Amygdala (tissue), 56 donors: ENCODE measurements at places on chromosomes 6 and 20.

DNA sequence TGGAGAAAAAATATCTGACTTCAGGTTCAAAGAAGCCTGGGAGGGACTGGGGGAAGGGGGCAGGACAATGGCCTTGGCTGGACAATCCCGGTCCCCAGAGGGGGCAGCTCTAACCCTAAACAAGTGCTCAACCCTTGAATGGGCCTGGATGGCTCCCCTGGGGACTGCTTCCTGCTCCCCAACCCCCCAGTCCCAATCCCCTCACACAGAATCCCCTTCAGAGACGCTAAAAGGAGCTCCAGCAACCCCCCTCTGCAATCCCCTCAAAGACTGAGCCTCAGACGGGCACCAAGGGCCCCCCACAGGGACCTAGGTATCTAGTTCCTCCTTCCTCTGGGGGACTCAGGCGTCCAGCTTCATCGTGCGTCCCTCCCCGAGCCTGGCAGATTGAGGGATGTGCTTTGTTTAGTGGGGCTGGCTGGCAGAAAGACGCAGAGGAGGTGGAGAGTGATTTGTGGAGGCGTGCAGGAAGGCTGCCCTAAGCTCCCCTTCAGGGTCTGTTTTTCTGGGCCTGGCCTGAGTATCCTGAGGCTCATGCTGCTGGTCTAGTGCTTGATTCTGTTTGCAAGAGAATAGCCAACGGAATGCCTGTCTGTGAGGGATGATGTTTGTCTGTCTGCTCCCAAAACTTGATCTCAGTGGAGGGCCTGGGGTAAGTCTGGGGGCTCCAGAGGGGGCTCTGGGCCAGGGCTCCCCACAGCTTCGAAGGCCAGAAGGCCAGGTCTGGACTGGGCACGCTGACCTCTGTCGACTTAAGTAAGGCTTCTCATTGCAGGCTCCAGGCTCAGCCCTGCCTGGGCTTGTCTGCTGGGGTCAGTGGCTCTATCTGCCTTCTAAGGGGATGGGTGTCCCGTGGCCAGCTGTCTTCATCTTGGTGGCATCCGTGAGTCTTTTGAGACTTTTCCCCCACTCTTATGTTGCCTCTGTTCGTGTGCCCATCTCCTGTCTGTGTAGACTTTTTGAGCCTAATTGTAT, 1.7 kb upstream of the POU5F1 start:
- no peak for DNase-seq

DNA sequence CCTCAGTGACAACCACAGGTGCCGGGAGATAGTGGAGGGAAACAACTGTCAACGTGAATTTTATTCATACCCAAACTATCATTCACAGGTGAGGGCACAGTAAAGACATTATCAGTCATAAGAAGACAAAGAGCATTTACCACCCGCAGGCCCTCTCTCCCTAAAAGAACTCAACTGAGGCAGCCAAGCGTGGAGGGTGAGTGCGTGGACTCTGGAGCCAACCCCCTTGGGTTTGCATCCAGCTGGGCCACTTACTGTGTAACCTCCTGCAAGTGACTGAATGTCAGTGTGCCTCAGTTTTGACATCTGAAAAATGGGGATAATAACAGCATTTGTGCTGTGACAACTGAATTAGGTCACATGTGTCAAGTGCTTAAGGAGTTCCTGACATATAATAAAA, 70.6 kb upstream of the KCNK16 start:
- DNase-seq: no peak

GRCh38 chr6:2753110-2753489, 2.4 kb upstream of the MYLK4 start:
- no peak for DNase-seq

DNA sequence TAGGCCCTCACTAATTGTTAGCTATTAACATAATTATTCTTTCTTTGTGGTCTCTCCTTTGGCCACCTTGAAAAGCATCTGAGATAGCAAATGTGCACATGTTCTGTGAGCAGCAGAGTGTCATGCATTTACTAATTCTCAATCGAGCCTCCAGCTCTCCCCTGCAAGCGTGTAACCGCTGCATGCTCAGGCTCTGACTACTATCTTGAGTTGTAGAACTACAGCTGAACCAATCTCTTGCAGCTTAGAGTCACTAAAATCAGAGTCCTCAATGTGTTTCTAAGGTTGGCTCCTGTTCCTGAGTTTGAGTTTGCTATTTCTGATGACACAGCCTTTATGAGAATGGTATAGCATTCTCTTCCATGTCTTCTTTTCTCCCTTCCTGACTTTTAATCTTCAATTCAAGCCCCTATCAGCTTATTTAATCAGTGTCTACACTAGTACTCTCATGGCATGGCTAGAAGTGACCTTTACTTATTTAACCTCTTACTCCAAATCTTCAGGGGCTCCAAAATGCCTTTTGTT, 65.5 kb downstream of the PPP1R3G start:
- DNase-seq: no peak

DNA sequence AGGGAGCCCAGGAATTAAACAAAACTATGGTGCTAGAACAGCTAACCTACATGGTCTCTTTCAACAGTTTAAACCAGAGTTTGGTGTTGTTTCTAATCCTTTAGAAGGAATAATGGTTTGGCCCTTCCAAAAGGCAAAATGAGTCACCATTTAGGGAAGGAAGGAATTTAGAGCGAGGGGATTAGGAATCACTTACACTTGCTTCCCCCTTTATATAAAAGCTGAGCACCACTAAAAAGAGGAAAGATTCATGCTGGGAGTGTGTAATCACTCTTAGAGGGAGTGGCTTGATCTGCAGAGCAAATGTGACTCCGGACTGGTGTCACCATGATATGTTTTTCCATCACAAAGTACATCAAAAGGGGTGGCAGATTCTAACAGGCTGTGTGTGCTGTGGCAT, 63.6 kb downstream of the F13A1 start:
- DNase-seq: no peak

- no peak for DNase-seq
Measured at GRCh38 chr6:103798166-103798565, 1061.6 kb downstream of the HACE1 start.
